HepG2 (cell line): ENCODE measurements at places on chromosomes 4 and X.
A peak's percentile ranks its signal among the peaks of the same experiment; 100 is the strongest.

DNA sequence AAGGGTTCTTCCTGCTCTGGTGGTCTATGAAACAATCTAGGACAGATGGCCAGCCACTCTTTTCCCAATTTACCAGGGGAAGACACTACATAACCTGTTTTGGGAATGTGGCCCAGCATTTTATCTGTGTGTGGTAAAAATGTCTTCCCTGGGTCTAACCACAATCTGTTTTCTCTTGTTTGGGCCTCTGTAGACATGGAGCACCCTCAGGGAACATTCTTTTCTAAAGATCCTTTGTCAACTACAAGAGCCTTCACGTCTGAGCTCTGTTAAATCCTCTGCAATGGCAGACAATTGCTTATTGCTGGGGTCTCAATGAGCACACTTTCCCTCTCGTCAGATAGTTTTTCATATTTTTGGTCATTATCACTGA is 35.5 kb downstream of the PLAC1 start:
- no peak for DNase-seq

GRCh38 chr4:38082021-38082420 is 121.8 kb downstream of the PTTG2 start:
- DNase-seq = no peak

GRCh38 chrX:18172970-18173369 is 47.7 kb downstream of the BEND2 start:
- no peak for DNase-seq

GRCh38 chr4:163111588-163111987 is 55.1 kb downstream of the NAF1 start:
- DNase-seq = no peak

DNA sequence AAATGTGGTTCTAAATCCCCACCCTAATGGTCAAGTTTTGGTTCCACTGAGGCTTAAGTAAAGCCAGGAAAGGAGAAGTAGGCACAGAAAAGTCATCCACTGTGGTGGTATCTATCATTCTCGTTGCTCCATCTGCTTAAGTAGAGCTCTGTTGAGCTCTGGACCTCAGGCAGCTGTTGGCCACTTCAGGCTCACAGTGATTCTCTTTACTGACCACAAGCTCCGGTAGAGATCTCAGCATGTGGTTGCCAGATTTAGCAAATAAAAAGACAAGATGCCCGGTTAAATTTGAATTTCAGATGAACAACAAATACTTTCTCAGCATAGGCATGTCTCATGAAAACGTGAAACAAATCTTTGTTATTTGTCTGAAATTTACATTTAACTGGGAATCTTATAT is 132.3 kb upstream of the PTCHD1 start:
- no peak for DNase-seq

DNA sequence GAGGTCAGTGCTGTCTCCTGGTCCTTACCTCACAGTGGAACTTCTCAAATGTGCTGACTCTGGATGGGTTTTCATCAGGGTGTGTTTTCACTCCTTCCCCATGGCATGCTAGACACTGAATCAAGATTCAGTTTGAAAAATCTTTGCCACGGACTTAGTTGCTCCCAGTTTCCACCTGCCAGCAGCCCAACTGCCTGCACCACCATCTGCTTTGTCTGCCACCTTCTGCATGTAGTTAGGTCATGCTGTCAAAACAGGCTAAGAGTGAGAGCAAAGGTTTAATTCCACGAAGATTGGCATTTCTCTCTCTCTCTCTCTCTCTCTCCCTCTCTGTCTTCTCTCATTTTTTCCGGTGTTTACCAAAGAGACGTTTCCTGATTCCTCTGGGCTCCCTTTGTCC is 258.0 kb upstream of the EDNRA start:
- no peak for DNase-seq

DNA sequence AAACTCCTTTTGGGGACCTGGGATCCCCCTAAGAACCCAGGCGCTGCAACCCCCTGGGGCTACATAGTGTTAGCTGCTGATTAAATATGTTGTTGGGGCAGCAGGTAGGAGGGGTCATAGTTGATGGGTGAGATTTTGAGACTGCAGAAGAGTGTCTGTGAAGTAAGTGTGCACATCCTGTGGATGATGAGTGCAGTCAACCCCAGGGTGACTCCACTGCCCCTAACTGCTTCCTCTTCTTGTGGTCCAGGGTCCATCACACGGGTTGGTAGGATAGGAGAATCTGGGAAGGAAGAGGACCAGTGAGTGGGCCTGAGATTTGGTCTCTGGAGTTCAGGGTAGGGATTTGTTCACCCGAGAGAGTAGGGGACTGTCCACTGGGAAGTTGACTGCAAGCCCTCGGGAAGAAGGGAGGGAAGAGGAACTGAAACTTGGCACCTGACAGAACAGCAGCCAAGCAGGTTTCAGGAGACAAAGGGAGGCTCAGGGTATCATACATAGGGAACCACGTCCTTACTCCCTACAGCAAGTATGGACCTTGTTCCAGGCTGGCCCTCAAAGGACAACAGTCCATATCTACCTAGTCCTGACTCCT is 8.5 kb downstream of the DLG3 start:
- no peak for DNase-seq

DNA sequence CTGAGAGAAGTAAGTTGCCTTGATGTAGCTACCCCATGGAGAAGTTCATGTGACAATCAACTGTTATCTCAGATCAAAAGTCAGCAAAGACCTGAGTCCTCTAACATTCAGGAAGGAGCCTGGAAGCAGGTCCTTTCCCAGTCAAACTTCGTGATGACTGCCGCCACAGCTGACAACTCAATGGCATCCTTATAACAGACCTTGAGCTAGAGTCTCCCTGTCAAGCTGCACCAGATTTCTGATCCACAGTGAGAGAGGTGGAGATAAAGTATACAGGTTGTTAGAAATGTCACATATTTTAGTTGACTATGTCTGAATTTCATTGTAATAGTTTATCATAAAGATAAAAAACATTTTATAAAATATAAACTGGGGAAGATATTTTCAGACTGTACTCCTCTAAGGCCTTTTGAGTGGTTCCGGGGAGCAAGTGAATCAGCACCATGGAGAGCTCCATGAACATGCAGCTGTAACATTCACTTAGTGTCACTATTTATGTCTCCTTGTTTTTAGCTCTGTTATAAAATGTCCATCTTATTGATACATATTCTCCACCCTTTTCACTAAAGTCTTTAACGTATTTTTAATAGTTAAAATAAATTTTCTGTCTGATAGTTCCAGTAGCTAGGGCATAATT is 1653.5 kb upstream of the AGA start:
- no peak for DNase-seq

GRCh38 chrX:137482136-137482535 is 83.8 kb upstream of the ZIC3 start:
- no peak for DNase-seq

GRCh38 chr4:158814207-158814606 is 45.4 kb downstream of the FNIP2 start:
- no peak for DNase-seq

DNA sequence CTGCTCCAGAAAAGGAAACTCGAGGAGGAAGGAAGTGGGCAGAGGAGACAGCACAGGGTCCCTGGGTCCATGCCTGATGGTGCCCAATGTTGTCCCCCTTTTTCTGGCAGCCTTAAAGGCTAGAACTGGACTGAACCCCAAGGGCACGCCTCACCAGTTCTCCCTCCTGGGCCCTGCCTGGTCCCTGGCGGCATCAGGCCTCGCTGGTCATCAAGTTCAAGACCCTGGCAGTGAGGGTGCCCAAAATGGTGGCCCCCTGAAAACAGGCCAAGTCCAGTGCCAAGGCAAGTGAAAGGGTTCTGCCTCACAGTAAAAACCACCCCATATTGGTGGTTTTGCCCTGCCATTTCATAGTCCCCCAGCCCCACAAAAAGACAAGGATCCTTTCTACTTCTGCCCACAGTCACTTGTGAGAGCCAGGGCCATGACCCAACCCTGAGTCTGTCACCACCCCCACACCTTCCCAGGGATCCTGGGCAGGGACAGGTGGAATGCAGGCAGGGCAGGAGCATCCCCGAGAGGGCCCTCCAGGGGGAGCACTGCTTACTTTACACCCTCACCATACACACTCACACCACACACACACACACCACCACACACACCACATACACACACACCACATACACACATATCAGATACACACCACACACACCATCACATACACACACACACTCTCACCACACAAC is 107.6 kb downstream of the DCTD start:
- peak; percentile 6 for DNase-seq
